Activated naive CD8-positive, alpha-beta T cell treated with anti-CD3 and anti-CD28 coated beads for 36 hours (primary cell): ENCODE measurements at places on chromosomes 13 and 19. TPM values are rescaled to one million over a fixed set of nuclear protein-coding genes. Genes with fewer than 3 reads are reported as not detected.

Gene LRFN3
- total RNA-seq = 7.1 TPM

Gene DLEU7
- not detected for total RNA-seq

Gene NLRP7
- total RNA-seq = not detected

Gene DLL3
- 1.1 TPM for total RNA-seq

Gene CCDC97
- total RNA-seq = 19.1 TPM

Gene SPTBN4
- 1.1 TPM for total RNA-seq

GRCh38 chr13:22002893-22003292 is 332.0 kb downstream of the FGF9 start:
- no peak for DNase-seq

DNA sequence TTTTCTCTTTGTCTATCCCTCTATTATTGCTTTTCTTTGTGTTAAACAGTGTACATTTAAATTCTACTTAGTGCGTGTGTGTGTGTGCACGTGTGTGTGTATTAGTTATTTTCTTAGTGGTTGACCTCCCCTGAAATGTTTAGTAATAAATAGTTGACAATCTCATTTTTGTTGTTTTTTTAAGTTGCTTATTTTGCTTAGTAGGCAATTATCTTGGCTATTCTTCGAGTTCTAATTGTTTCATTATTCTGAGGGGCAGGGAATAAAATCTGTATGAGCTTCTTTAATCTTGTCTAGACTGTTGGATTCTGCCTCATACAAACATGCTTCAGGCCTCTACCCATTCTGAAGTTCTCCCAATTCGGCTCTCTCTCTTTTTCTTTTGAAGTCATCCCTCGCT is 1169.0 kb upstream of the ATXN8OS start:
- no peak for DNase-seq

DNA sequence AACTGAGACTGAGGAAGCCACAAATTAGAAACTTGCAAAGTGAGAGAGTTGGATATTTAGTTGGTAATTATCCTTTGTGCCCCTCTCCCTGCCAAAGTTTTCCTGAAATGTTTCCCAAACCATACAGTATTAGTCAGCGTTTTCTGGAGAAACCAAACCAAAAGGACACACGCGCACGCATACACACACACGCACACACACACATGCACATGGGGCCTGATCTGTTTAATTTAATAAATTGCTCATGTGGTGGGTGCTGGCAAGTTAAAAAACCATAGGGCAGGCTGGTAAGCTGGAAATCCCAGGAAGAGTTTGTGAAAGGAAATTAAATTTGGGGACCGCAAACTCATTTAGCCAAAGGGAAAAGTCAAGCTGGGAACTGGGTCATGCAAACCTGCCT is 11.7 kb upstream of the CYSLTR2 start:
- no peak for DNase-seq

GRCh38 chr19:43639519-43640423 is at the start of gene CADM4:
TSS of gene CADM4 (minus strand) at chr19:43639850. CDS start at chr19:43639790, 60 bp downstream.
- DNase-seq = peak; percentile 34

GRCh38 chr13:98443329-98443728 is 133.6 kb downstream of the STK24 start:
- DNase-seq = no peak

DNA sequence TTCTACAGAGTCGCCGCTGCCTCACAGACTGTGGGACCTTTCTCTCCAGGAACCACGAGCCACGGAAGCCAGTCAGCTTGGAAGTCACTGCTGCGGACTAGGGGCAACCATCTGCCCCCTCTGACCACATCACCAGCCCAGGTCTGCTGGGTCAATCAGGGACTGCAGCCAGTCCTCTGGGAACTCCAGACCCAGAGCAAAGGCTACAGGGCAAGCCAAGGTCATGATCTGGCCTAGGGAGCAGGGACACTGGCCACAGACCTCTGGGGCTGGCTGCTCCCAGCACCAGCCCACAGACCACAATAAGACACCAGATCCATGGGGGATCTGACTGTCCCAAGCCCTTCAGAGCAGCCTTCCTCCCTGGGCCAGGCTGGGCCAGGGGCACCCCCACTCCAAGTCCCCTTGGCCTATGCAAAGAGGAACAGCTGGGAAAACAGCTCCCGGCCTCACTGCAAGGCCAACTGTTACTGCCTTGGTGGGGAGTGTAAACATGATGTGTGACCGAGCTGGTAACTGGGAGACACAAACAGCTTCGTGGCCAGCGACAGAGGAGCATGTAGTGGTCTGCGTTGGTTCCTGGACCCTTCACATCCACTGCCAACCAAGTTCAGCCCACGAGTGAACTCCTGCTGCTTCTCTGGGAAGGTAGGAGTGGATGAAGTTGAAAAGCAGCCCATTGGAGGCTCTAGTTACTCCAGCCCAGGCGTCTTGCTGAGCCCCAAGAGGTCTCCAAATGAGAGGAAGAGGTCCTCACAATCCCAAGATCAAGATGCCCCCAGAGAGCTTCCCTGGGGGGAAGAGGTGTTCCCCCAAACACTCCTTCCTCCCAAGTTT is 1.5 kb downstream of the AKT2 start:
- no peak for DNase-seq

GRCh38 chr19:4058693-4059452 is 7.8 kb downstream of the ZBTB7A start:
- DNase-seq = no peak

DNA sequence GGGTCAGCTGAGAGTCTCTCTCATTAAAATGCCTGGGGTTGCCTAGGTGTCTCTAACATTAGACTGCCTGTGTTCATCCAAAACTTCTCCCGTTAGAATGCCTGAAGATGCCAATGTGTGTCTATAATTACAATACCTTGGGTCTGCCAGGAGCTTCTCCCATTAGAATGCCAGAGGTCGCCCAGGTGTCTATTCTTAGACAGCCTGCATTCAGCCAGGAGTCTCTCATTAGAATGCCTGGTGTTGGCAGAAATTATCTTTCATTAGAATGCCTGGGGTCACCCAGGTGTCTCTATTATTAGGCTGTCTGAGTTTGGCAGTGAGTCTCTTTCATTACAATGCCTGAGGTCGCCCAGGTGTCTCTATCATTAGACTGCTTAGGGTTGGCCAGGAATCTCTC is 1560.2 kb downstream of the UQCRFS1 start:
- no peak for DNase-seq

GRCh38 chr13:48561466-48562235 is 28.8 kb upstream of the RCBTB2 start:
- DNase-seq = peak; percentile 17

- DNase-seq = no peak
Measured at GRCh38 chr19:51637362-51637978, 7.3 kb upstream of the SIGLEC5 start.

GRCh38 chr19:7292950-7293761 is 1.1 kb downstream of the INSR start:
- peak; percentile 6 for DNase-seq

- DNase-seq = no peak
Measured at GRCh38 chr19:8626842-8627241, 3.6 kb upstream of the NFILZ start.

GRCh38 chr19:53525922-53526321 is 12.0 kb upstream of the ZNF331 start:
- no peak for DNase-seq
